Activated T-helper 1 cell treated with anti-CD3 and anti-CD28 coated beads, Interleukin-12 subunit alpha, Interleukin-12 subunit beta, Interleukin-2, Interleukin-4 antibody, amounts not matched to agents 30 ng/mL and 10 ng/mL and 1 ng/mL, durations not matched to agents 14 hours and 24 hours and 36 hours (primary cell): ENCODE measurements at places on chromosomes 7 and 10. TPM values are rescaled to one million over a fixed set of nuclear protein-coding genes. Genes with fewer than 3 reads are reported as not detected.

Gene ZC3HAV1L
- total RNA-seq, result 29.6 and 31.5 TPM in 2 replicates

Gene C7orf57
- total RNA-seq, result 0.10 and 0.31 TPM in 2 replicates

Gene PRPS1L1
- total RNA-seq, result not detected in 2 replicates

Gene LRRC27
- 1.7 and 3.4 TPM in 2 replicates for total RNA-seq

- peak overlapping the region; percentile 99 for H3K27ac ChIP-seq
- peak; percentile 16 for DNase-seq
- H3K36me3 ChIP-seq, result peaks cover 38% of the 10 kb centered on the region
Observed at GRCh38 chr7:25124465-25125136, 459 bp downstream of the CYCS start.

DNA sequence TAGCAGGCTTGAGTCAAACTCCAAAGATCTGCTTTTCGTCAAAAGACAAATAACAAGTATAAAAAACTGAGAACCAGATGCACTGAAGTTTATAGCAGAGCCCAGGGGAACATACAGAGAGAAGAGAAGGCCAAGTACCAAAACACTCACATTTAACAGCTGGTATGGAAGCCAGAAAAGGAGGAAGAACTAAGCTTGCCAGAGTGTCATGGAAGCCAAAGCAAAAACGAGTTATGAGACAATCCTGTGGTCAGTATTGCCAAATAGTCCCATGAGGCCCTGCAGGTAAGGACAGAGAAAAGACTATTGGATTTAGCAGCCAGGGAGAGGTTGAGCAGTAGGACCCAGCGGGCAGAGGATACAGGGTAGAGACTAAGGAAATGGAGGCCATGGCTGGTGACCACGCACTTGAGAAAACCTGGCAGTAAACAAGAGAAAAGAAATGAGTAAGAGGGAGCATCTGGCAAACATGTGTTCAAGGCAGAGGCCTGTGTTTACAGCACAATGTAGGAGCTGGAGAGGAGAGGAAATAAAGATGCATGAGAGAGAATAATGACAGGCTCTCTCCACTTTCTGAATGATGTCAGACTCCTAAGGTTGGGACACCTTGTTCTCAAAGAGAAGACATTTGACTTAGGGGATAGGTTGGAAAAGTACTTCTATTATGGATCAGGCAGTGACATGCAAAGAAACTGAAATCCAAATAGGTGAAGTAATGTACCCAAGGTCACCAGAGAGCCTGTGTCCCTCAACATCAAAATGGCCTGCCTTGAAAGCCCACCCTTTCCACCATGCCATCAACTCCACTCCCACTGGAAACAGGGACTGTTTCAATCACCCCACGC is 9.1 kb downstream of the CREB3L2 start:
- peaks cover 22% of the 10 kb centered on the region for H3K36me3 ChIP-seq
- peaks cover 41% of the 10 kb centered on the region for H3K4me1 ChIP-seq
- H3K27me3 ChIP-seq, result no peaks in the 10 kb centered on the region

GRCh38 chr7:16702441-16702840 is 51.1 kb upstream of the TSPAN13 start:
- H3K4me3 ChIP-seq, result no peak overlapping the region
- H3K36me3 ChIP-seq, result peaks cover 46% of the 10 kb centered on the region
- H3K4me1 ChIP-seq, result no peaks in the 10 kb centered on the region
- H3K27ac ChIP-seq, result no peak overlapping the region
- DNase-seq, result no peak

DNA sequence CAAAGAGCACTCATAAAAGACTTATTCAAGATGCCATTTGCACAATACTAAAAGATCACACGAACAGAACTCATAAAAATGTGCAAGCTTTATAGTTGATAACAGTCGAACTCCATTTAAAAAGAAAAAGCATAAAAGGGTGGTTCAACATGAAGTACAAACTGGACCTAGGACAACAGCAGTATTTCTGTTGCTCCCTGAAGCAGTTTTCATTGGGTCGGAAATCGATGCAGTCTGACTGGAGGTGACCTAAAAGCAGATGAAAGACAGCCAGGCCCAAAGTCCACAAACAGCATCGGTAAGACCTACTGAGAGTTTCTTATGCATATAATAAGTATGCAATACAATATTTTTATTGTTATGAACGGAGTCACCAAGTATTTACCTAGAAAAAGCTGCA is 23.9 kb downstream of the FAM171A1 start:
- no peak overlapping the region for H3K27ac ChIP-seq
- no peak for DNase-seq
- peaks cover 4% of the 10 kb centered on the region for H3K27me3 ChIP-seq
- no peaks in the 10 kb centered on the region for H3K36me3 ChIP-seq

GRCh38 chr7:130853503-130854279 is 119.7 kb upstream of the KLF14 start:
- H3K27me3 ChIP-seq, result no peaks in the 10 kb centered on the region
- no peak overlapping the region for H3K4me3 ChIP-seq
- H3K36me3 ChIP-seq, result peaks cover 42% of the 10 kb centered on the region
- no peak overlapping the region for H3K27ac ChIP-seq
- H3K4me1 ChIP-seq, result no peaks in the 10 kb centered on the region

DNA sequence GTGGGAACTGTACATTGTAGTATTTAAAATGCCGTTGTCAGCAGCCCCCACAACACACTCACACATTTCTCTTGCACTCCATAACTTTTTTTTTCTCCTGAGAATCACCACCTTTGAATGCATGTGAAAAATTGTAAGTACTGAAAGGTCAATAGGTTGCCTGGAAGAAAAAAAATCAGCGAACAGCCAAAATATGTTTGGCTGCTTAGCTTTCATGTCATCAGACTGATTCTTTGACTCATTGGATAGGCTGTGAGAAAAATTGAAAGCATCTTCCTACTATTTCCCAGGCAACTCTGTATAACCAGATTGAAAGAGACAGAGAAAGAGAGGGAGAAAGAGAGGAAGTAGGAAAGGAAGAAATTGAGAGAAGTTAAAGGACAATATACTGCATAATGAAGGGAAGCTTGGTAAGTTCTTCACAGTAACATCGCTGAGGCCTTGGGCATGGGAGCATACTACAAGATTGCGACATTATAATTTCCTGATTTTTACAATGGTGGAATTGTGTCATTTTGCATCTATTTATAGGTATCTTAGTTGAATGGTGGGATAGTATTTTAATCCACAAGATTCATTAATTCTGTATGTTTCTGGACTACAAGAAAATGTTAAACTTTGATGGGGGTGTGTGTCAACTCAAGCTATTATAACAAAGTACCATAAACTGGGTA is 249.3 kb upstream of the KCND2 start:
- no peaks in the 10 kb centered on the region for H3K36me3 ChIP-seq
- no peak for DNase-seq
- no peak overlapping the region for H3K27ac ChIP-seq
- no peak overlapping the region for H3K4me3 ChIP-seq
- no peaks in the 10 kb centered on the region for H3K4me1 ChIP-seq
- no peaks in the 10 kb centered on the region for H3K27me3 ChIP-seq

DNA sequence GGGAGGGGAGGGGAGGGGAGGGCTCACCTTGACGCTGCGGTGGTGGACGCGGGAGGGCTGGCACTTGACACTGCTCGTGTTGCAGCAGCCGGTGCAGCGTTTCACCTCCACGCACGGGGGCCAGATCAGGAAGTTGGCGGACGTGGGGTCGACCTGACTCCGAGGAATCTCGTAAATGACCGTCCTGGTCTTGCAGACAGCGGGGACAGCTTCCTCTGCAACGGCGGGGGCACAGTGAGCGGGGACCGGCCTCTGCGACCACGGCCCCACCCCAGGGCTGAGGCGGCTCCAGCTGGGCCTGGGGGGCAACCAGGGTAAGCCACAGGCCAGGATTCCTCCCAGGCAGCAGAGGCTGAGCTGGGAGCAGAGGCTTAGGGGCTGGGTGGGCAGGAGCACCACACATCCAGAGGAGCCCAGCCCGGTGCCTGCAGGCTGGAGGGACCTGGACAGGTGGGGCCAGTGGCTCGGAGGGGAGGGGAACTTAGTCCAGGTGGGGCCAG is 8.8 kb downstream of the PDGFA start:
- peaks cover 8% of the 10 kb centered on the region for H3K27me3 ChIP-seq
- peaks cover 3% of the 10 kb centered on the region for H3K4me1 ChIP-seq
- H3K27ac ChIP-seq, result no peak overlapping the region
- DNase-seq, result no peak
